ENCODE measurements at places on chromosomes 7 and 10.

DNA sequence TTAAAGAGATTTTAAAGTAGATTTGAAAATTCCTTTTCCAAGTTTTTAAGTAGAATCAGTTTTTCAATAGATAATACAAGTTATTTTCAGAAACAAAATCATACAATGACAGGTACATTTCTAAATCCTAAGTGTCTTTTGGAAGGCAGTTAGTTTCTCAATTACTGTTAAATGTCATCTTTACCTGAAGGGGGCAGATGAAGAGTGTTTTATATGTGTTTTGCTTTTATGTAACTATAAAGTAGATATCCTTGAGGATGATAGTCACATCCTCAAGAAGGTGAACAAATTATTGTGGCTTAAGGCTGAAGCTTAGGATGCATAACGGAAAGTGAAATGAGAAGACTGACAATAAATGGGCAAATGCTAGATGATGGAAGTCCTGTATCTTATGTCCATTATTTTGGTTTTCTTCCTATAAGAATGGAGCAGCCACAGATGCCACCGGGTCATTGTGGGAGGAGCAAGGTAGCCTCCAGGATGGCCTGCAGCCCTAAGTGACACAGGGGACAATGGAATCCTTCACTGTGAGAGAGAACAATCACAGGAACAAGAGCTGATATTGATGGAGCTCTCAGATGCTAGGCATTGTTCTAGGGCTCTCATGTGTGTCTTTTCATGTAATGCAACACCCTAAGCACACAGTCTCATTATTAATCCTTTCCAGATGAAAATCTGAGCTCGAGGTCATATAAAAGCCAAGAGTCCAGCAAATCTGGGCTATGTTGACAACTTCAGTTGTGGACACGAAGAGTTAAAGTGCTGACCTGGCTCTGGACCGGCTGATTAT lies 14.1 kb upstream of the MKX start:
- DNase-seq = no peak

- no peak for DNase-seq
Observed at GRCh38 chr7:53306846-53307245, 271.4 kb downstream of the POM121L12 start.

- no peak for DNase-seq
Observed at GRCh38 chr10:124909563-124909962, 32.4 kb upstream of the ZRANB1 start.

- DNase-seq = no peak
Observed at GRCh38 chr7:21620054-21620453, 77.2 kb downstream of the DNAH11 start.

DNA sequence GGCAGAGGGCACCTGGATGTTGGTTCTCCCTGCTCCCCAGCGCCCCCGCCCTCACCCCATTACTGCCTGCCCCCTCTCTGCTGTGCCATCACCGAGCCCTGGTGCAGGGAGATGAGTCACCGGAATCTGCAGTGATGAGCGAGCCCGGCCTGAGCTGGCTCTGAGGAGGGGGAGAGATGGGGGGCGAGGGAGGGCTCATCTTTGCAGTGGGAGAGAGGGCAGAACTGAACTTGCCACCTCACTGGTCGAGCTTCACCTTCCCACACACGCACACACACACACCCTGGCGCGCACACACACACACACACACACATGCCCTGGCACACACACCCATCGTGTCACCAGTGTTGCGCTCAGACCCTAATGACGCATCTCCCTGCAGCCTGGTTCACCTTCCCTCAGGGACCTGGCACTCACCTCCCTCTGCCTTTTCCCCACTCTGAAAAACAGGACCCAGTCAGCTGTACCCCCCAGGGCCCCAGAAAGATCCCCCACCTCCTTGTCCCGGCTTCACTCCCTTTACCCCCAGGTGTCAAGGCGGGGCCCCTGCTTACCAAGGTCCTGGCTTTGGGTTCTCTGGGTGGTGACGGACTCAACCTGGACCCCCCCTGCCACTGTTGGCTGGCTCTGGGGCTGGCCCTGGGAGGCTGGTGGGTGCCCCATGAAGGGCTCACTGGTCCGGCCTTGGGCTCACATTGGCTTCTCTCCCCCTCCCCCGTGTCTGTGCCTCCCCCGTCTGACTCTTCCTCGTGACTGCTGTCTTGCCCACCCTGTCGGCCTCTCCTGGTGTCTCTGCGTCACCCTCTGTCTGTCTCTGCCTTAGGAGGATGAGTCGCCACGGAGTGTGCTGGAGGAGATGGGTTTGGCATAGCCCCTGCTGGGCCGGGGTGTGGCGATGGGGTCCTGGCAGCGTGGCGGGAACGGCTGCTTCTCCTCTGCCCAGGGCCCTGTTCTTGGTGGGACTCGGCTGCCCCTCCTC lies 5.4 kb downstream of the VGF start:
- DNase-seq = no peak

DNA sequence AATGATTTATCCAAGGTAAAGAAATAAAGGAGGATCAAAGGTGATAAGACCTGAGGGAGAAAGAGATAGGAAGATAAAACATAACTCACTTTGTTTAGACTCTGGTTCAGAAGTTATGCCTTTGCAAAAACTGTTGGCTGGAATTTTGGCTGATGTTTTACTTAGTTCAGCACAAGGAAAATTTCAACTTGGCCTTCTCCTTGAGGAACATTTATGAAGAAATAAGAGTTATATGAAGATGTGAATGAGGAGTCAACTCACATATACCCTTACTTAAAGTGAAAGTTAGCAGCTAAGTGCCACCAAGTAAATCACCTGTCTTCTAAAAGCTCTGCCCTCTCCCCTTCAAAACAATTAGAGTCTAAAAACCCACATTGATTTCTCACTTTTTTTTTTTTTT lies 39.7 kb upstream of the COL1A2 start:
- DNase-seq = no peak

Measured in T-helper 2 cell (primary cell).